NCI-H1092 treated with DMSO at 0.1 percent for 48 hours (cell line): ENCODE measurements at places on chromosomes 13 and 19.
A peak's percentile ranks its signal among the peaks of the same experiment; 100 is the strongest.

DNA sequence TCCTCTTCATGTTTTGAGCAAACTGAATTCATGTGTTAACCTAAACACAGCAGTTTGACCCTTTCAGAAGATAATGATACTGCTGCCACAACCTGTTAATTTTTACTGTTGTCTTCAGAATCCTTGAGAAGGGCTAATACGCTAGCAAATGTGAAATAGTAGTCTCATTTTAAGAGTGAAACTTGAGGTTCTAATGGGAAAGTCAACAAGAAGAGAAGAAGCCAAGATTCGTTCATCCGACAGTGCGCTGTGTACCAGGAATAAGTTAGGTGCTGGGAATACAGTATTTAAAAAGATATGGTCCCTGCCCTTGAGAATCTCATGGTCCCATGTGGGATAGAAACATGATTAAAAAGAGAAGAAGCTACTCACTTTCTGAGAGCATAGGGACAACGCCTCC is 134.4 kb downstream of the KL start:
- DNase-seq, result no peak

DNA sequence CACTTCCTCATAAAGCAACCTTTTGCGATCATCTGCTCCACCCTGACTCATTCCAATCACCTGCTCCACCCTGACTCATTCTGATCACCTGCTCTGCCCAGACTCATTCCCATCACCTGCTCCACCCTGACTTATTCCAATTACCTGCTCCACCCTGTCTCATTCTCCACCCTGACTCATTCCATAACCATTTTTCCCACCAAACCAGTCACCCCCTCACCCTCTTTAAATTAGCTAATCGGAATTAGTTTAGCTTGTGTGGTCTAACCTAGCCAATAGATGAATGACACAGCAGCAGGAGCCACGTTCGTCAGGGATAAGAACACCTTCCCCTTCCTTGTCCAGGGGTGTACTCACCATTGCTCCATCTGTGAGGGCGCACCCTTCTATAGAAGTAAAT is 134.0 kb downstream of the COG6 start:
- DNase-seq, result no peak

GRCh38 chr19:970695-971094 is 13.4 kb upstream of the WDR18 start:
- no peak for DNase-seq

DNA sequence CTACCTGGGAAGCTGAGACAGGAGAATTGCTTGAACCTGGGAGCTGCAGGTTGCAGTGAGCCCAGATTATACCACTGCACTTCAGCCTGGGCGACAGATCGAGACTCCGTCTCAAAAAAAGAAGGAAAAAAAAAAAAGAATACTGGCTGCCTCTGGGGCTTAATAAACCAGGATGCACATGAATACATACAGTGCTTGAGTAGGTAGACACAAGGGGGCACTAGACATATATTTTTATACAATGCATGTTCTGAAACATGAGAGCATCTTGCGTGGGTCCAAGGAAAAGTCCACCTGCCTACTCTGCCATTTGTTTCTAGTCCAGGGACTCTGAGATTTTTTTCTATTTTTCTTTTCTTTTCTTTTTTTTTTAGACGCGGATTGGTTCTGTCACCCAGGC is 31.2 kb downstream of the KEAP1 start:
- peak; percentile 49 for DNase-seq

GRCh38 chr13:49421391-49421790 is 22.5 kb downstream of the CAB39L start:
- no peak for DNase-seq

- DNase-seq, result no peak
Observed at GRCh38 chr13:113558461-113558860, 26.1 kb upstream of the TFDP1 start.

DNA sequence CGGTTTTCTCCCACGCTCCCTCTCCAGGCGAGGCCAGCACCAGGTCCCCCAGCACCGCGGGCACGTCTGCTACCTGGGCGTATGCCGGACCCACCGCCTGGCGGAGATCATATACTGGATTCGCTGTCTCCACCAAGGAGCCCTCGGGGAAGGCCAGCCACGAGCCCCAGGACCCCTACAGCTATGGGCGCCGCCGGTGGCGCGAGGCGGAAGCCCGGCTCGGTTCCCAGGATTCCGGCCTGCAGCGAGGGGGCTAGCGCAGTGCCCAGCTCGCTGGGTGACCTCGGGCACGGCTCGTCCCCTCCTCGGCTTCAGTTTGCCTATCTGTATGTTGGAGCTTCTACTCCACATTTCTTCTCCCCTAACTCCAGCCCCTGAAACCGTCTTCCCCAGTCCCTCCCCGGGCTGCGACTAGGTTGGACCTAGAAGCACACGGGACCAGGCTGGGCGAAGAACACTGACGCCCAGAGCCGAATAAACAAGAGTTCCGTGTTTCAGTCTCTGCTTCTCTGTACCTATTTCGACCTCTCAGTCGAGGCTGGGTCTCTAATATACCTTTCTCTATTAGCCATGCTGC is 749 bp upstream of the CPT1C start:
- peak; percentile 53 for DNase-seq

DNA sequence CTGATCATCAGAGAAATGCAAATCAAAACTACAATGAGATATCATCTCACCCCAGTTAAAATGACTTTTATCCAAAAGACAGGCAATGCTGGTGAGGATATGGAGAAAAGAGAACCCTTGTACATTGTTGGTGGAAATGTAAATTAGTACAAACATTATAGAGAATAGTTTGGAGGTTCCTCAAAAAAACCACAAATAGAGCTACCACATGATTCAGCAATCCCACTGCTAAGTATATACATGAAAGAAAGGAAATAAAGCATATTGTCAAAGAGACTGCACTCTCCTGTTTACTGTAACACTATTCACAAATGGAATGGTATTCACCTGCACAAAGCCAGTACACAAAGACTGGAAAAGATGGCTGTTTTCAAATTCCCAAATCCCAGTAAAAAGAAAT is 1233.7 kb downstream of the PCDH17 start:
- no peak for DNase-seq

DNA sequence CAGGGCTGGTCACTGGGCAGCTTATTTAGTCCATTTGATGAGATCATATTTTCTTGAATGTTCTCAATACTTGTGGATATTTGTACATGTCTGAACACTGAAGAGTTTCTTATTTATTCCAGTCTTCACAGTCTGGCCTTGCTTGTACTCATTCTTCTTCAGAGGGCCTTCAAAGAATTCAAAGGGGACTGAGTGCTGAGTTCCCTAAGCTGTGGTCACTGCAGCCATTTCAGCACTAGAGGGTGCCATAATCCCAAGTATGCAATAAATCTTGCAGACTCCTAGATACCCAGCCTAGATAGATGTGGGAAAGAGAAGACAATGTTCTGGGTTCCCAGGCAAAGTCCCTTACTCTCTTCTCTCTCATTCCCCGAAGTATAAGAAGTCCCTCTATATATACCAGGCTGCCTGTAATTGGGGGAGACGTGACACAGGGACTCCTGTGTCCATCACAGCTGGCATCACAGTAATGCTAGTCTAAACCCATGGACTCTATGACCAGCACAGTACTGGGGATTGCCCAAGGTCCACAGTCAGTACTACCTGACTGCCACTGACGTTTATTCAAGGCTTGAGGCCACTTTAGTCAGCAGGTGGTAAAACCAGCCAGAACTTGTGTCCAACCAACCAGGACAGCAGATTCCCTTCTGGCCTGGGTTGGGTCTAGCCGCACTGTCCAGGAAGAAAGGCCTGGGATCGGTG is 8.9 kb upstream of the VN1R1 start:
- no peak for DNase-seq

DNA sequence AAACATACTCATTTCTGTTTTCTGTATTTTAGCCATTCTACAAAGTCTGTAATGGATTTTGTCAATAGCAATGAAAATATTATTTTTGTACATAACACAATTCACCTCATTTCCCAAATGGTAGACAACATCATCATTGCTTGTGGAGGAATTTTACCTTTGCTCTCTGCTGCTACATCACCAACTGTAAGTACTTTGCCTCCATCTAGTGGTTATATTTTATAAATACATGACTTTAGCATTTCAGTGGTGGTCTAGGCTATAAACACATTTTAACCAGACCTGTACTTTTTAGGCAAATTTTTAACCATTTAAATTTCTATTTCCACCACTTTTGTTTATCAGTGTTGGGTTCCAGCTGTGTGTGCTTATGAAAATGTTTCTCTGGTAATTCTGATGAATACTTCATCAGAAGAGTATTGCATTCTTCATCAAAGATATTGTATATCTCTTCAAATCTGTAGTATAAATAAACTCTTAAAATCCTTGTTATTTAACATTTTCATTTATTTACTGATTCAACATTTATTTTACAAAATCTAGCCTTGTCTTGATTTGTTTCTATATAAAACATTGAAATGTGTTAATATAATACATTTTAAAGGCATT is 222.4 kb downstream of the NBEA start:
- DNase-seq, result no peak

DNA sequence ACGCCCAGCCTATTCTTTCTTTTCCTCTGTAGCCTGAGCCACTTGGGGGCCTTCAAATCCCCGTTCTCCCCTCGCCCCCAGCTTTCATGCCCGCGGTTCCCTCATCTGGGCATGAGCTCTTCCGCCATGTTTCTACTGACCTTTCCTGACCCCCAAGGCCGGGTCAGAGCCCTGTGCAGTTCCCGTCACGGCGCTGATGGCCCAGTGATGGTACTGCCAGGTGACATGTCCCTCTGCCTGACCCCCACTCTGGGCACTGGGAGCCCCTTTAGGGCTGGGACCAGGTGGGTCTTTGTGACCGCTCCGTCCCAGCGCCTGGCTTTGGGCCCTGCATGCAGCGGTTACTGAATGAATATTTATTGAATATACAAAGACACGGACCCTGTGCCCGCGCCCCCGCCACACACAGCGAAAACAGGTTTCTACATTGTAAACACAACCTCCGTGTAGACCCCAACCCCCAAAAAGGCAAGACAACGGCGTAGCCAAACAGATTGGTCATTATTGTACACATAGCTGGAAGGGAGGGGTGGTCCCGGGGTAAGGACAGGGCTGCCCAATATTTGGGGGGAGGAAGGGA is 7.7 kb downstream of the GPR108 start:
- DNase-seq, result no peak

- DNase-seq, result no peak
Observed at GRCh38 chr19:33426621-33427361, 53.3 kb downstream of the CEBPG start.

GRCh38 chr19:46118136-46118535 is 6.4 kb downstream of the IGFL3 start:
- no peak for DNase-seq

DNA sequence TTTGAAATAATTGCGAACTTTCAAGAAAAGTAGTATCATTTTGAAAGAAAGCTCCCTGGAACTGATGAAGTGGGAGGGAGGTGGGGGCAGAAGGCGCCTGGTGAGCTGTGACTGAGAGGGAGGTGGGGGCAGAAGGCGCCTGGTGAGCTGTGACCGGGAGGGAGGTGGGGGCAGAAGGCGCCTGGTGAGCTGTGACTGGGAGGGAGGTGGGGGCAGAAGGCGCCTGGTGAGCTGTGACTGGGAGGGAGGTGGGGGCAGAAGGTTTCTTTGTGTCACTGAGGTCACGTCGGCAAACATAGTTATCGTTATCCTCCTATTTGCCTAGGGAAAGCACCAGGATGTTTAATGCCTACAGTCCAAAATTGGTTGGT is 24.2 kb downstream of the C2CD4C start:
- no peak for DNase-seq

DNA sequence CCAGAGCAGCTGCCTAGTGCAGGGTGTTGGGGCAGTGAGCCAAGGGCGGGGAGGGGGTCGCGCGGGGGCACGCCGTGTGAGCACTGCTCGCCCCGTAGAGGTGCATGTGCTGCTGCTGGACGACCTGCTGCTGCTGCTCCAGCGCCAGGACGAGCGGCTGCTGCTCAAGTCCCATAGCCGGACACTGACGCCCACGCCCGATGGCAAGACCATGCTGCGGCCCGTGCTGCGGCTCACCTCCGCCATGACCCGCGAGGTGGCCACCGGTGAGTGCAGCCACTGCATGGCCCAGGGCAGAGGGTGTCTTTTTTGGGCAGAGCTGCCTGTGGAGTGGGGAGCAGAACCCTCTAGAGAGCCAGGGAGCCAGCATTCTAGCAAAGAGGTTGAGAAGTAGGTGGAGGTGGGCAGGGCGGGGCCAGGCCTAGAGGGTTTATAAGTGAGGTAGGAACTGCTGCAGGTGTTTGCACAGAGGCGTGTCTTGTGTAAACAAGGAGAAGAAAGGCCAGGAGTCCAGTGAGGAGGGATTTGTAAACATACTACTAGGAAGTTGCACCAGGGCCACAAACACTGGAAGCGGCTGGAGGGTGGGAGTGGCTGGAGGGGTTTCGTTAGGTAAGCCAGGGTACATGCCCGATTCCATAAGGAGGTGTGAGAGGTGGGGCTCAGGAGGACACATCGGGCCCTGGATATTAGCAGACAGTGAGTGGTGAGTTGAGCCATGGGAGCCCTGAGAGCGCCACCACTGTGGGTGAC is 21.3 kb downstream of the ARHGEF1 start:
- peak; percentile 23 for DNase-seq

- no peak for DNase-seq
Observed at GRCh38 chr13:43805681-43806128, 18.9 kb upstream of the ENOX1 start.

GRCh38 chr19:36265064-36265463 is 50.2 kb downstream of the ZNF146 start:
- DNase-seq, result no peak

- no peak for DNase-seq
Observed at GRCh38 chr19:8806661-8807060, 25.4 kb downstream of the ZNF558 start.

DNA sequence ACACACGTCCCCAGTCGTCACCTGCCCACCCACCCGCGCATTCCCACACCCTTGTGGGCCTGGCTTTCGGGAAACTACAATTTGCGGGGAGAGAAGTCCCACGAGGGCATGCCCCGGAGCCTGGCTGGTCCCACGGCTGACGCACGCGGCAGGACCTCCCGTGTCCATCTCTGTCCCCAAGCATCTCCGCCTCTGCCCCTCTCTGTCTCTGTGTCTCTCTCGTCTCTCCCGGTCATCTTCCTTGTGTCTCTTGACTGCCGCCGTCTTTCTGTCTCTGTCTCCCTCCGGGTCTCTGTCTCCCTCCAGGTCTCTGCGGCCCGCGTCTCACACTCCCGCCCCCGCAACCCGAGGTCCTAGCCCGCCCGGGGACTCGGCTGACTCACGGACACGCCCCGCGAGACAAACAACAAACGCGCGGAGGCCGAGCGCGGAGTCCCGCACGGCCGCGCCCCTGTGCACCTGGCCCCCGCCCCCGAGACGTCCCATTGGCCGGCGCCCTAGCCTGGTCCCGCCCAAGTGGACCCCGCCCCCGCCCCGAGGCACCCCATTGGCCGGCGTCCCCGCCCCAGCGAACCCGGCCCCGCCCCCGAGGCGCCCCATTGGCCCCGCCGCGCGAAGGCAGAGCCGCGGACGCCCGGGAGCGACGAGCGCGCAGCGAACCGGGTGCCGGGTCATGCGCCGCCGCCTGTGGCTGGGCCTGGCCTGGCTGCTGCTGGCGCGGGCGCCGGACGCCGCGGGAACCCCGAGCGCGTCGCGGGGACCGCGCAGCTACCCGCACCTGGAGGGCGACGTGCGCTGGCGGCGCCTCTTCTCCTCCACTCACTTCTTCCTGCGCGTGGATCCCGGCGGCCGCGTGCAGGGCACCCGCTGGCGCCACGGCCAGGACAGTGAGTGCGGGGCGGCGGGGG is at the start of gene FGF22:
Gene FGF22 (plus strand): TSS at position 627 of the 908 bp plus-strand sequence. CDS start 47 bp downstream, at position 674.
- peak; percentile 77 for DNase-seq
